Kasumi-1 (cell line): ENCODE measurements at places on chromosomes 1 and 21.
A peak's percentile ranks its signal among the peaks of the same experiment; 100 is the strongest.

DNA sequence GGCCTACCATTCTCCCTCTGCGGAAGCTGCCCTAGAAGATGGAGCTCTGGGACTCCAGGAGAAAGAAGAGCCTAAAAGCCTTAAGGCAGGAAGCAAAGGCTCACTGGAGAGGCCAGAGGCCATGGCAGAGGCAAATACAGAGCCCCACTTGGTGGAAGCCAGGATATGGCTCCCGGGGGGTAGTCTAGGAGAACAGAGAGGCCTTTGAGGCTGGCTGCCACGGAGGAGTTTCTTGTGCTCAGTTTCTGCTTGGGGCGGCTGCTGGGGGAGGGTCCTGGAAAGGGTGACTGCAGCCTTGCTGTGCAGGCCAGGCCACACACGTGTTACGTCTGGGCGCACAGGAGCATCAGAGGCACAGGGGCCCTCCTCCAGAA is 5.4 kb downstream of the CC2D1B start:
- no peak for DNase-seq

GRCh38 chr1:82598337-82598736 is 797.6 kb downstream of the ADGRL2 start:
- DNase-seq, result peak; percentile 44

- no peak for DNase-seq
These were observed 2.3 kb upstream of the GIPC2 start for GRCh38 chr1:78043436-78043835.

- DNase-seq, result no peak
These were observed 56.0 kb downstream of the OLFML3 start for GRCh38 chr1:114035304-114035700.

DNA sequence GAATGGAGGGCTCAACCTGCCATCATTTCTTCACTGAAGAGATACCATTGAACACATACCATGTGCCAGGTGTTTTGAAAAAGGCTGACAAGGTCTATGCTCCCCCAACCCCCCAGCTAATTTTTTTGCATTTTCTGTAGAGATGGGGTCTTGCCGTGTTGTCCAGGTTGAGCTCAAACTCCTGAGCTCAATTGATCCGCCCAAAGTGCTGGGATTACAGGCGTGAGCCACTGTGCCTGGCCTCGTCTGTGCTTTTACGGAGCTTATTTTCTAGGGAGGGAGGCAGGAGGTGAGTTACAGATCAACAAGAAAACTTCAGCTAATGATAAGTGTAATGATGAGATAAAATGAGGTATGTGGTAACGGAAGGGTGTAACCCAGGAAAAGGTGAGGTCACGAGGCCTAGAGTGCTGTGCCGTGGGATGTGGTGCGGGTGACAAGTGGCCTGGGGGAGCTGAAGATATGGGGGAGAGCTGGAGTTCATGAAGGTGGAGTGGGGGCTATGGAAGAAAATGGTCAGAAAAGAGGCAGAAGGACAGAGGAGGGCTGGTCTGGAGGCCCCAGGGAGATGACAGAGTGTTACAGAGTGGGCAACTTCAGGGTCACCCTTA is 28.2 kb downstream of the FAAH start:
- no peak for DNase-seq

GRCh38 chr1:190452272-190452848 is 25.3 kb downstream of the BRINP3 start:
- DNase-seq, result no peak

GRCh38 chr21:38720074-38720473 is 85.7 kb upstream of the ETS2 start:
- no peak for DNase-seq

DNA sequence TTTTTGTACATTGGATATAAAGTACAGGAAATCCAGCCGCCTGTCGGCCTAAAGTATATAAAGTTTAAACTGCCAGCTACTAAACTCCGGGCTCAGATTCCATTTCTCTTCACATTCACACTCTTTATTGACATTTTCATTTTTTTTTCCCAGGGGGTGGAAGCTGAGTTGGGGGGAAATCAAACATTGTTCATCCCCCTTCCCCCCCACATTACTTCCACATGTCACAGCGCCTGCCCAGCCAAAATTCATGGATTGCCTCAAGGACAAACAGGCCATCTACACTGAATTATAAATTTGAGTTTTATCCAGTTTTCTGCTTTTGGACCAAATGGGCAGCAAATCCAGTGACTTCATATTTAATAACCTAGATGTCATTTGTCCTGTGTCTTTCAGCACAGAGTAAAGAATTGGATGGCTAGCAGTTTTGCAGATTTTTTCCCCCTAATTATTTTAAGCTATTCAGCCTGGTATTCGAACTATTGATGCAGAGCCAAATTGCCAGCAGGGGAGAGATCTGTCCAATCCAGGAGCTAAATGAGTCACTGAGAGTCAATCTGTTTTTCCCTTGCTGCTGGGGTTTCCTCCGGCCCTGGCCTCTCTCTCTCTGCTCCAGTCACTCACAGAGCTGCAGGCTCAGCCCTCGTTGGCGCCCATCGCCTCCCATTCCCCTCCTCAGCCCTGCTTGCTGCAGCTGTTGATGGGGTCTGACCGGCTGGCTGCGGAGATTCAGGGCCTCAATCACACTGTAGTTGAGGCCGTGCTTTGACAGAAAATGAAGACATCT is 98.0 kb downstream of the LMO4 start:
- no peak for DNase-seq

DNA sequence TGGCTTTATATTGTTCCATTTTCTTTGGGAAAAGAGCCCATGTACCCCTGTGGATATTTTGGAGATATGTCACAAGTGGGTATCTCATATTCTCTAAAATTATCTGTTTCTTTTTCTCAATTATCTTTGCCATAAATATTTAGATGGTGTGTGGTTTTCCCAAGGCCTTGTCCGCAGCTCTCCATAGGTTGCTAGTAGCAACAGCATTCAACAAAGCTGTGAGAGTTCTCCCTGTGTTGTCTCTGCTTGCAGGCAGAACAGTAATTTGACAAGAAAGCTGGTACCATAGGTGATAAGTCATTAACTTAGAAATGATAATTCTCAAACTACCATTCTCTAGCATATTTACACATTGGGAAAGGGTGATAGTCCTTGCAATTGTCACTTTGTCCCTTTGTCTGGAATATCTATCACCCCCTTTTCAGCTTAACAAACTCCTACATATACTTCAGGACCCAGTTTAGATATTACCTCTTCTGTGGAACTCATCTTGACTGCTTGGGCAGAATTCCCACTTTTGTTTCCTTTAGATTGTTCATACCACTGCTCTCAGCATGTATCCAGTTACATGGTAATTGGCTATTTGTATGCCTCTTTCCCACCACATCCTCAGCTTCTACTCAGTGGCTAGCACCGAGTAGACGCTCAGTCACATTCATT is 8.9 kb downstream of the CD101 start:
- no peak for DNase-seq

- no peak for DNase-seq
These were observed 129.2 kb downstream of the GLUL start for GRCh38 chr1:182262425-182262824.

DNA sequence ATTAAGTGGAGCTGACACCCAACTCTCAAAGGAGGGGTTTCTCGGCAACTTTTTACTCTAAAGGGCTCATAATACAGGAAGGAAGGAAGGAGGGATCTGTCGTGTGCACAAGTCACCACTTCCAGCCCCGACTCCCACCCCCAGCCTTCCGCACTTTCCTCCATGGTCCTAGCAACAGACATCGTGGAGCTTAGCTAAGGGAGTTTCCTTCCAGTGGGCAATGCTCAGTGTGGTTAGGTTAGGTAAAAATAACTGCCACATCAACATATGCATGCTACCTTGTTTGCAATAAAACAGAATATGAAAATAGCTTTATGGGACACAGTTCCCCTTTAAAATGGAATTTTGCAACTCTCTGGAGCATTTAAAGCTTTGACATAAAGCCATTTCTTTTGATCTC is 35.2 kb downstream of the KANK4 start:
- peak; percentile 87 for DNase-seq

DNA sequence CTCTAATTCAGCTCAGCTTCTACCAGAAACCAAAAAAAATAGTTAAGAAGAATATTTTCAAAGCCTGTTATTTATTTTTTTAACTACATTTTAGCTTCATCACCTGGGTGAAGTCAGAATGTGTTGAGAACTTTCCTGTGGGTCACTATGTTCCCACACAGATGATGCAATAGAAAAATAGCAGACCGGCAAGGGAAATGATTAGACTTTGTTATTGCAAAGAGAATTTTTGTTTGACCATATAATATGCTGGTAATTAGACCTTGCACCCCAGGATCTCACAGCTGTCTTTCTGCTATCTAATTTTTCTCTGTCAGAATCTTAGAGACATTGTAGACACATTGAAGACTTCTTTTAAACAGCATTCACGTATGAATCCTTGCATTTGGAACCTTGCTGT is 299.3 kb downstream of the TBX15 start:
- DNase-seq, result no peak

DNA sequence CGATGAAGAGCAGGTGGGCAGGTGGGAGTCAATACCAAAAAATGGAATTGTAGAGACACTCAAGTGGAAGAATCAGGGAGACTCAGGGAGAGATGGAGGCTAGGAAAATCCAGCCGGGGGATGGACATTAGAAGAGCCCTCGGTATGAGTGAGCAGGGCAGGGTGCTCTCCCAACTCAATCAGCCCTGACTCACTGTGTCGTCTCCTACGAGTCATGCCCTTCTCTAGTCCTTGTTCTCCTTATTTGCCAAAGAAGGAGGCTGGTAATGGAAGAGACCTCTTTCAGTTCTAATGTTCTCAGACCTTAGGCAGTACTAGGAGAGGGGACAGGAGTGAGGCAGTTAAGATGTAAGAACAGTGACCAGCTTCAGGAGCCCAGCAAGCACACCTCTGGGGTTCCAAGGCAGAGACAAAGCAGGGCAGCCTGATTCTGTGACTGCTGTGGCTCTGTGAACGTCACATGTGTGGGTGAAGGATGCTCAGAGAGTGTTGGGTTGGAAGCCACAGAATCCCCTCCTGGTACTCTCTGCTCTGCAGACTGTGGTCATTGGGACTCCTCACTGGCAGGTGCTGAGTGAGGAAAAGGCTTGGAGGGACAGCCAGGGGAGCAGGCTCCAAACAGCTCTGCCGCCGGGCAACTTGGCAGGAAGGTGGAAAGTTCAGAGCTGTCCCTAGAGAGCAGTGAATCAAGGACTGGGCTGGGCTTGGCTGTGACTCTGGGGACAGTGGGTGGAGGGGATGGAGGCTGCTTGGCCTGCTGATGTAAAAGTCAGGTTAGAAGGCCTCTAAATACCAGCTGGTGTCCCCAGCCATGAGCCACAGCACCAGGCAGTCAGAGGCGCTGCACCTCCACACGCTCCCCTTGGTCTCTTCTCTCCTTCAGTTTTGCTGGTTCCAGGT is 11.1 kb upstream of the GJA5 start:
- no peak for DNase-seq

GRCh38 chr1:216820345-216820744 is 97.1 kb upstream of the ESRRG start:
- no peak for DNase-seq

- no peak for DNase-seq
These were observed 51.2 kb upstream of the EDN2 start for GRCh38 chr1:41535716-41536115.

GRCh38 chr1:179046808-179047635 is 21.3 kb downstream of the FAM20B start:
- peak; percentile 14 for DNase-seq

DNA sequence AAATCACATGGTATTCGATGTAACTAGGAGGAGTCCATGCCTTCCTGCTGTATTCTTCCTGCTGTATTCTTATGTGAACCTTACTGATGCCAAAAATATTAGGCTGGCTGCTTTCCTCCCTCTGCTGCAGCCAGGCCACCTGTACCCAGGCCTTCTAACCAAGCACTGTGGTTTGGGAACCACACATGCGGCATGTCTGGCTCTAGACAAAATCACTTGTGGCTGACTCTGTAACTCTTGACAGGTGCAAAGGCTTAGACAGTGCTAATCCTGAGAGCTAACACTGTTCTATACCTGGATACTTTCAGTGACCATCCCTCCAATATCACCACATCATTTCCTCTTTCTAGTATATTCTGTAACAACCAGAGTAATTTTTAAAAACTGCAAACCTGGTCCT is 67.7 kb downstream of the PCP4 start:
- DNase-seq, result no peak

- DNase-seq, result no peak
These were observed 622.5 kb downstream of the PLA2G4A start for GRCh38 chr1:187451238-187451637.

DNA sequence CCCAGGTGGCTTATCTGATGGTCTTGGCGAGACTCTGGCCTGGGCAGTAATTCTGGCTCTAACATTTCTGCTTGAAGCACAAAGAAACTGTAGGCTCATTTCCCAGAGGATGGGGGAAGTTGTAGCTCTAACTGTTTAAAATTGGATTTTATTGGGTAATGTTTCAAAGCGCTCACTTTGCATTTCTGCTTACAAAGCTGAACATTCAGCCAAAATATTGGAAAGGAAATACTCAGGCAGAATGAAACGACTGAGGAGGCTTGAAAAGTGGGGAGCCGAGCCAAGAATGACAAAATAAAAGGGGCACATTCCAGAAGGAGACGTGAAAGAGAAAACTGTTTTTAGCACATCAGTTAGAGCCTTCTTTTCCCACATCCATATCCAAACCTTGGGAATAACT is 202.6 kb downstream of the GRIK1 start:
- DNase-seq, result no peak

GRCh38 chr1:47906009-47906432 is 91.2 kb downstream of the TRABD2B start:
- DNase-seq, result no peak

DNA sequence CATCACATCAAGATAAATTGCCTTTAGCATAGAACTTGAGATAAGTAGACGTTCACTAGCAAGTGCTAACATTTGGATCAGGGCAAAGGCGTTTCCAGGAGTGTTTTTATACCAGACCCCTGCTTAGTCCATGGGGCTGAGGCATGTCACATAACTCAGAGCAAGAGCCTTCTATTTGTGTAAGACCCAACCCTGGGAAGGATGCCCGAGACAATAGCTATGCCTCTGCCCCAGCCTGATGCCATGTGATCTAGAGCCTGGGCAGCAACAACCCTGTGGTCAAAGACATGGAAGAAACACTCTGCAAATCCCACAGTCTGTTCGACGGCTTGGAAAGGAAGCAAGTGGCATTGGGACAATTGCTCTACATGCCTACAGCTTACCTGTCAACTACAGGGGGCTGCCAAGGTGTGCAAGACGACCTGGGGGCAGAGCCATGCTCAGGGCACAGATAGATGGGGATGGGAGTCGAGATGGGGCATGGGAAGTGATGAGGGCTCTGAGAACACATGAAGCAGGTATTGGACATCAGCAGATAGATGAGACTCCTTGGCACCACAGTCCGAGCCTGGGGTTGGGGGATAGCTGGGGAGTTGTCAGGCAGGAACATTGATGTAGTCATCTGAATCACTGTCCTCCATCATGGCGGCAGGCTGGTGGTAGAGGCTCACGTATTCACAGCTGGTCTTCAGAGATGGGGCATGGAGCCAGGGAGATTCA is 7.3 kb downstream of the IL24 start:
- DNase-seq, result no peak

GRCh38 chr1:54542120-54542961 is 5.7 kb upstream of the ACOT11 start:
- peak; percentile 77 for DNase-seq

- DNase-seq, result no peak
These were observed 59.2 kb downstream of the WDR64 start for GRCh38 chr1:241711326-241711725.
